ENCODE measurements at places on chromosomes 3 and 15.

GRCh38 chr15:41950127-41950483 lies 22.3 kb downstream of the EHD4 start:
- no peak for DNase-seq

DNA sequence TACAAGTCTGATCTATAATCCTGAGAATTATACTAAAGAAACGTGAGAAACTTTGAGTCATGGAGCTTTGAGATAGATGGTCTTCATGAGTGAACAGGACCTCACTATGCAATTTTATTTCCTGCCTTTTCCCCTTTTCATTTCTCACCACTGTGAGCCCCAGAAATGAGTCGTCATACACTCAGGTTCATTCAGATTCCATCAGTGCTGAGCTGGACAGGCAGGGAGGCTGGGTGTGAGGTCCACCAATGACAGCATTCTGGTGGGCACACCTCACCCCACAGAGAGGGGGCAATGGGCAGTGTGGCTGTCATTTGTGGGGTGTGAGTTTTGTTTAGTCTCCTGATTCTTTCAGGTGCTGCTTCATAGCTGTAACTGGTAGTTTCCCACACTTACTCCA lies 16.9 kb downstream of the TIGIT start:
- DNase-seq = no peak

GRCh38 chr15:75008629-75009326 lies 13.4 kb downstream of the SCAMP5 start:
- DNase-seq = no peak

DNA sequence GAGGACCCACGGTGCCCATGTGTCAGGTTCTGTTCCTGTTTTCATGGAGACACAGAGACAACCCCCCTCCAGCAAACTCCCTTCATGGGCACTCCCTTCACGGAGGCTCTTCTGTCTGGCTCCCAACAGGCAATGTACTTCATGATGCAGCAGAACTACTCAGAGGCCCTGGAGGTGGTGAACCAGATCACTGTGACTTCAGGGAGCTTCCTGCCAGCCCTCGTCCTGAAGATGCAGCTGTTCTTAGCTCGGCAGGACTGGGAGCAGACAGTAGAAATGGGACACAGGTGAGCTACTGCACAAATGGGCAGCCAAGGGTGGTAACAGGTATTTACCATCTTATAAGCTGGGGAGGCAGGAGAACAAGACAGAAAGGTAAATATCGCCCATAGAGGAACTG lies 7.0 kb downstream of the TTC21A start:
- no peak for DNase-seq

GRCh38 chr15:89205991-89206585 lies 15.3 kb downstream of the RLBP1 start:
- DNase-seq = no peak

DNA sequence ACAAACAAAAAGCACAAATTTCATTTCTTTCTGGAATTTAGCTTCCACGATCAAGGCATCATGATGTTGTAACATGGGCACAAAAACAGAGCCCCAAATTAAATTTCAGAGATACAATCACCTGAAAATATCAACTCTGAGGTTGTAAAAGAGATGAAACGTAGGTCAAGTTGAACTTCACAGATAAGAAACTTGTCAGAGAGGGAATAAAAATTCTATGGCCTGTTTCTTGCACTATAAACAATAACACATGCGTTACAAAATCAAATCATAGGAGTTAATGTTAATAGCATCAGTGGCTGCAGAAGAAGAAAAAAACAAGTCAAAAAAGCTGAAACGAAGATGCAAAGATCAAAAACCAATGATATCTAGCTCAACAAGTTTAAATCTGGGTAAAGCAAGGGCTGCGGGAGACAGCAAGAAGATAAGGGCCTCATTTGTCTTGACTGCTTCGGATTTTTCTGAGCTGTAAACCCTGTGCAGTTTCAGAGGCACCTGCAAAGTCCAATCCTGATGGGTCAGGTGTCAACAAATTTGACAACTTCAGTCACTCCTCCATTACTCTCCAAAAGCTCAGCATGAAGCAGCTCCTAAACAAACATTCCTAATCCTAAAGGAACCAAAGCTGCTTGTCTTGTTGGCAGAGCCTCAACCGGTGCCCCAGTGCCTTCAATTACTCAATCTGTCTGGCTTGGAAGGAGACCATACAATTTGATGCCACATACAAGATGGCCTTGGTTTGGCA lies 219.8 kb downstream of the STT3B start:
- DNase-seq = no peak

GRCh38 chr3:43268636-43269035 lies 17.7 kb upstream of the SNRK start:
- no peak for DNase-seq

DNA sequence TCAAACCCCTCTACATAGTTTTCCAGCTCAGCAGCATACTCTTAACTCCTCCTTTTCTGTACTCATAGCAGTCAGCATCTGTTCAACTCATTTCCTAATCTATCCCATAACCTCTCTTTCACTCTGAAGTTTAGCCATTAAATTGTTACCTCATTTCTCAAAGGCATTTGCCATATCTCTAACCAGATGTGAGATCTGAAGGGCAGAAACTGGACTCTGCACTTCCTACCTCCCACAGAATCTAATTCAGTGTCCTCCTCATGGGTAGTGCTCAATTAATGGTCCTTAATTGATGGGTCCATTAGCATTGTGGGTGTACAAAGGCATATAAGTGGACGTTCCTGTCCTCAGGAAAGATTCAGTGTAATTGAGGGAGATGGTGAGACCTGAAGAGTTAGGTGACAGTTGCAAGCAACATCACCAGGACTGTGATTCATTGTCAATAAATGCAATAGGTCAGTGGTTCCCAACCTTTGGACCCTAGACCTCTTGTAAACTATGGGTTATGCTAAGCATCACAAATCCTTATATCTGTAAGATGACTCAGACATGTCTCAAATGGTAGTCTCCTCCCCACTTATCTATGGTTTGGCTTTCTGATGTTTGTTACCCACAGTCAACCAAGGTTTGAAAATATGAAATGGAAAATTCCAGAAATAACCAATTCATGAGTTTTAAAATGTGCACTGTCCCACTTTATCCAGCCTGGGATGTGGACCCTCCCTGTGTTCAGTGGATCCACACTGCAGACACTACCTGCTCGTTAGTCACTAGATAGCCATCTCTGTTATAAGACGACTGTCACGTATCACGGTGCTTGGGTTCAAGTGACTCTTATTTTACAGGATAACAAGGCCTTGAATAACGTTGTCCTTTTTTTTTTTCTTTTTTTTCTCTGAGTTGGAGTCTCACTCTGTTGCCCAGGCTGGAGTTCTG lies 25.0 kb upstream of the UACA start:
- DNase-seq = no peak

DNA sequence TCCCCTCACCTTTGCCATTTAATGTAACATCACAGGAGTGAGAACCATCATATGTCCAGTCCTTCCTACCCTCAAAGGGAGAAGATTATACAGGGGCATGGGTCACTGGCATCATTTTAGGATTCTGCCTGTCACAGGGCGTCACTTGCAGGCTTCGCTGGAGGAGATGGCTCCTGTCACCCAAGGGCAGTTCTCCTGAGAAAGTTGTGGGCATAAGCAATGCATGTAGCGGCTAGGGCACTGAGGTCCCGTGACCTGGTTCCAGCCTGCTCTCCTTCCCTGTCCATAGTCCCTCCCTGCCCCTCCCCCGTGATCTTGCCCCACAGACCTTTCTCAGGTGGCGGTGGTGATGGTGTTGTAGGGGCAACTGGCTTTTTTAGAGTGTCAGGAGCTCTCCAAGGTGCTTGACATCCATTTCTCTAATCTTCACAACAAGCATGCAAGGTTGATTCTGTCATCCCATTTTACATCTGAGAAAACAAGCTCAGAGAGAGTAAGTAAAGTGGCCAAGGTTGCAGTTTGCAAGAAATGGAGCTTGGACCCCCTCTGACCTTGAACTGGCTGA lies 241.5 kb upstream of the CTDSPL start:
- DNase-seq = no peak

GRCh38 chr3:13662238-13662847 lies 113.4 kb downstream of the FBLN2 start:
- no peak for DNase-seq

DNA sequence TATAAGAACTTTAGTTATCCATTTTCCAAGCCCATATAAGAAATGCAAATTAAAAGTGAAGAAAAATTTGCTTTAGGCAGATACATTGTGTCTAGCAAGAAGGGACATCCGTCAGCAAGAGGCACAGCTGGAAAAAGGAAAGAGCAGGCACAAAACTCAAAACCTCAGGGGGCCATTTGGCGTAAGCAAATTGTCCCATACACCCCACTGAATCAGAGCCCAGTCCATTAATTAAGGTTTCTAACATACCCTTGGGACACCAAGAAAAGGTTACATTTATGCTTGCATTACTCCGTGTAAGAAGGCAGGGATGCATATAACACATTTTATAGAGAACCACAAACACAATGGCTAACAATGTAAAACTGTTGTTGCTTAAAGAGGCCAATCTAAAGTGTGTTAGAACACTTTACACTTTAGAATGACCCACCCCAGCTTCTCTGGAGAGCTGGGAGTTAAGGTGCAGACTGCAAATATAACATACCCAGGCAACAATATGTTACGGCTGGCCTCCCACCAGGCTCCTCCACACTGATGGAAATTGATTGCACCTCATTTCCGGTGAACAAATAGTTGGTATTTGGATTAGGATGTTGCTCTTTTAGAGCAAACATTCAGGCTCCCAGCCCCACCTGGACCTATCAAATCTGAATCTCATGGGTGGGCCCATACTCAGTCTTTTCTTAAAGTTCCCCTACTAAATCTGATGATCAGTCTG lies 23.2 kb downstream of the SEMA5B start:
- DNase-seq = no peak

- DNase-seq = no peak
These were observed 23.8 kb upstream of the ABI3BP start for GRCh38 chr3:101017017-101017416.

- DNase-seq = no peak
These were observed 24.0 kb upstream of the TLE3 start for GRCh38 chr15:70121624-70122302.

GRCh38 chr3:113912552-113913236 lies 35.1 kb upstream of the ZDHHC23 start:
- peak; percentile 18 for DNase-seq

GRCh38 chr15:37044915-37045648 lies 55.3 kb downstream of the MEIS2 start:
- DNase-seq = no peak

DNA sequence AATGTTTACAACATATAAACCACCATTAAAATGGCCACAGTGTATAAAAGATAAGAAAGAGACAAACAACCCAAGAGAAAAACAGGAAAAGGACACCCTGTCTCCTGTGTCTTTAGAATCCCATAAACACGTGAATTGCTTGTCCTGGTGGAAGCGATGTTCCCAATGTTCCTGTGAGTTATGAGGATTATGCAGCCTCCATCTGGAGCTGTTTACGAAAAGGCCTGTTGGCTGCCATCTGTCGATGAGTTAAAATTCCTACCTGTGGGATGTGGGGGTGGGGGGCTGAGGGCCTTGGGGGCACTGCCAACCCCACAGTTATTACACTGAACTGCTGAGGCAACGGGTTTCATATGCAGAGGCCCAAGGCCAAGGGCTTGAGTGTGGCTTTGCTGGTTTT lies 13.6 kb downstream of the NISCH start:
- no peak for DNase-seq

DNA sequence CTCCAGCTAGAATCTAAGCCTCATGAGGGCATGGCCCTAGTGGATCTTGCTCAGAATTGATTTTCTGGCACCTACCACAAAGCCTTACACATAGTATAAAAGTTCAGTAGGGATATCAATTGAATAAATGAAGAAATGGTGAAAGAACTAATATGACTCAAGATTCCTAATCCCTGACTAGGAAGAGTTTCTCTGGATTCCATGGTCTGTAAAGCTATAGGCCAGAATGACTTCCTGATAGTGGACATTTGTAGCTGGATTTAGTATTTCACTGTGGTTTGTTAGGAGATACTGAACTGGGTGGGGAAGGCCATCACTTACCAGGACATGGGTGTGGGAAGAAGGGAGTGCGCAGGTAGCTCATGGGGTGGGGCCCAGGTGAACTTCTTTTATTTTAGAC lies 168.9 kb downstream of the RAP2B start:
- DNase-seq = no peak
